ENCODE measurements at places on chromosomes 6 and 20.

- no peak for DNase-seq
Observed at GRCh38 chr6:167255918-167256553, 35.1 kb upstream of the UNC93A start.

DNA sequence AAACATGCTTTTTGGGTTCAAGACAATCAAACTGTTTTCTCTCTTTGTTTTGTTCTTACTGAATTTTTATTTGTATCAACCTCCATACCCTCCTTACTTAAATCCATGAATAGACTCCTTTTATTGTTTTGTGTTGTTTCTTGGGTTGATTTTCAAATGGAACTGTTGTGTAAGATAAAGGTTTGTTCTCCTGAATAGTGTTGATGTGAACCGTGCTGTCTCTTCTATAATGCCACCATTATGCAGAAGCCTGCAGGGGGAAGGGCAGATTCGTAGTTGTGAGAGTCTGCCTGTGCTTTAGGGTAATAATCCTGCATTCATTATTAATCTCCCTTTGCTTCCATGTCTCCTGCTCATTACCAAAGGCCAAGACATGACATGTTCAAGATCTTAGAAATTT lies 105.9 kb downstream of the CDKAL1 start:
- no peak for DNase-seq

- DNase-seq: no peak
Observed at GRCh38 chr6:33018904-33019303, 9.5 kb upstream of the HLA-DOA start.

DNA sequence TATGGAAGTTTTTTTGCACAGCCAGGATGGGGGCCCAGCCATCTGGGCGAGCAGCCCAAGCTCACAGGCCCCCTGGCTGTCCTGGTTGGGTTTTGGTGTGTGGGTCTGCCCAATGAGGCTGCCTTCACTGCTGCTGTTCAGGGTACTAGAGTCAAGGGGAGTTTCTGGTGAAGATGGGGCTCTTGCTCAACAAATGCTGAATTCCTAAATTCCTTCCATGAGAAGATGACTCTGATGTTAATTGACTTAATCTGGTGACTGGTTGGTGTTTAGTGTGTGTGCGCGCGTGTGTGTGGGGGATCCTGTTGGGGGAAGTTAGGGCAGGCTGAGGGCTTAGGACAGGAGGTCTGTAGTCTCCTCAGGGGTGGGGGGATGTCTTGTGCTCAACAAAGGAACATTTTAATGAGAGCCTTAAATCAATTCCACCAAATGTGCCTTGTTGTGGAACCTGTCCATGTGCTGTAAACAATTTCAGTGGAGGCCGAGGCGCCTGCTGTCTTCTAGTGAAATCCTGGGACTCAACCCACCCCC lies 1.9 kb downstream of the PTK7 start:
- peak; percentile 29 for DNase-seq

- DNase-seq: no peak
Observed at GRCh38 chr6:29861521-29862255, 34.1 kb downstream of the HLA-G start.

Data from A673 (cell line).